ENCODE measurements at places on chromosomes 1 and 21. TPM values are rescaled to one million over a fixed set of nuclear protein-coding genes. Genes with fewer than 3 reads are reported as not detected.

The PROK1 gene
- total RNA-seq = 0.20 TPM

DNA sequence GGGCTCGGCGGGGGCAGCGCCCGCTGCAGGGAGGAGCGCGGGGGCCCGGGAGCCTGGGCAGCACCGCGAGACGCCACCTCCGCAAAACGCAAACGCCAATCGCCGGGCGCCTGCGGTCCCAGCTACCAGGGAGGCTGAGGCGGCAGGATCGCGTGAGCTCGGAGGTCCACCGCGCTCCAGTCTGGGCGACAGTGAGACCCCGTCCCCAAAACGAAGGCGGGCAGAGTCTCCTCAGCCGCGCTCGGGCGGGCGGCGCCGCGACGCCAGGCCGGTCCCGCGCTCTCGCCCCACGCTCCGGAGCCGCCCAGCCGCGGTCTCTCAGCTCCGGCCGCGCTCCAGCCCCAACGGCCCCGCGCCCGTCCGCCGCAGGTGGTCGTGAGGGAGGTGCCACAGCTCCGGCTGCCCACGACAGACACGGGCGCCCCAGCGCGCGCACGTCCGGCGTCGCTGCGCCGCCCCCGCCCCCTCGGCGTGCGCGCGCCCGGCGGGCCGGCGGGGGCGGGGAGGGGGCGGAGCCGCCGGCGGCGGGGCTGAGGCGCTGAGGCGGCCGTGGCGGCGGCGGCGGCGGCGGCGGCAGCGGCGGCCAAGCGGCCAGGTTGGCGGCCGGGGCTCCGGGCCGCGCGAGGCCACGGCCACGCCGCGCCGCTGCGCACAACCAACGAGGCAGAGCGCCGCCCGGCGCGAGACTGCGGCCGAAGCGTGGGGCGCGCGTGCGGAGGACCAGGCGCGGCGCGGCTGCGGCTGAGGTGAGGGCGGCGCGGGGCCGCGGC, at the start of gene ADARB1:
TSS of gene ADARB1 (plus strand) at position 533 of the 770 bp plus-strand sequence. CDS start 97,077 bp downstream, outside the sequence.
- ATAC-seq = peak; percentile 71

- no peak for ATAC-seq
Observed at GRCh38 chr21:42639646-42640152, 13.7 kb upstream of the PDE9A start.

DNA sequence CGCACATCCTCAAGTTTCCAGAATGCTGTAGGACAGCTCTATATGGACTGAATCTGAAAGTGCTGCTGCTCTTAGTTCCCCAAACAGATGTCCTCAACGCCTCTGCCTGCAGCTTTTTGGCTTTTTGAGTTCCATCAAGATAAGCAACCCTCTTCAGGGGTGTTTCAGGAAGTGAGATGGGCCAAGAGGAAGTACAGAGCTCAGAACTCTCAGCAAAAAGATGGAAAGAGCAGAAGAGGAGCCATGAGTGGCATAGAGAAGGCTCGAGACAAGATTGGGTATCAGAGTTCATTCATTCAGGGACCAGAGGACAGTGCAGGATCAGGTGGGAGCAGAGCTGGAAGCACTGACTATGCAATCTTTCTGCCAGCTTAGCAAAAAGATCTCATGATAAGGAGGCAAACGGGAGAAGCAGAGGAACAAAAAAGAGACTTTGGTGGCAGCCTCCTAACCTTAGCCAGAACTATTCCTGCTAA, at the start of the genes ADORA3 and TMIGD3:
TSS of gene ADORA3 (minus strand) at position 49 of the 476 bp plus-strand sequence. CDS start 279 bp downstream, outside the sequence.
TSS of gene TMIGD3 (minus strand) at position 49 of the 476 bp plus-strand sequence. CDS start 279 bp downstream, outside the sequence.
- ATAC-seq = no peak

The C1orf210 gene
- 15.2 TPM for total RNA-seq

DNA sequence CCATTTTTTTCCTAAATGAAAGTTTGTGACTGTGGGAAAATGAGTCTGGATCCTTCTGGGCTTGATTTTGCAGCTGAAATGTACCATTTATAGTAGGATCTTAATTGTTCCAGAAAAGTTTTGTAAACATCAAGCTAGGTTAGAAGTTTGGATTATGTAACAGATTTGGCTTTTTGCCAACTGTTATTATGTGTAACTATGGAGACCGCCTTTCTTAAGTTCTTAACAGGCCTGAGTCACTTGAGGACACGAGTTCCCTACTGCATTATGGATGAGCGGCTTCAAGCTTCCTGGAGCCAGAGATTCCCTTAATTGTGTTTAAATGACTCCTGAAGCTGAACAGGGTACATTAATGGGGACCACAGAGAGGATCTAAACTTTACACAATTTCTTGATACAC, 22.2 kb downstream of the SLC25A33 start:
- peak; percentile 95 for ATAC-seq

GRCh38 chr1:193926956-193927355, 740.5 kb upstream of the B3GALT2 start:
- no peak for ATAC-seq

The FMO2 gene
- total RNA-seq = 113 TPM

The PTGS2 gene
- 0.80 TPM for total RNA-seq

DNA sequence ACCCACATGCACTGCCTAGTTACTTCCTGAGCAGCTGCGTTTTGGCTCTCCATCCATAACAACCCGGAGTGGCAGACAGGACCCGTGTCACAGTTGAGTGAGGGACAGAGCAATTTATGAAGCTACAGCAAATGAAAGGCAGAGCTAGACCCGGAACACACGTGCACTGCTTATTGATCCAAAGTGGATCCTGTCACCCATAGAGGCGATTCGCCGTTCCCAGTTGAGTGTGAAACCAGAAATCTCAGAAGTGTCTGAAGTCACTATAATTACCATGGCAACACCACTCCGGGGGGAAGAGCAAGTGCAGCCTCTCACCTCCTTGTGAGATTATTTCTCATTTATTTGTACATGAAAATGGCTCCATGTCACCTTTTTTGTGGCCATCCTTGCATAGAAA, 365.2 kb downstream of the DSCAM start:
- ATAC-seq = no peak

GRCh38 chr1:12040457-12041051, 21.3 kb downstream of the MIIP start:
- peak; percentile 61 for ATAC-seq

DNA sequence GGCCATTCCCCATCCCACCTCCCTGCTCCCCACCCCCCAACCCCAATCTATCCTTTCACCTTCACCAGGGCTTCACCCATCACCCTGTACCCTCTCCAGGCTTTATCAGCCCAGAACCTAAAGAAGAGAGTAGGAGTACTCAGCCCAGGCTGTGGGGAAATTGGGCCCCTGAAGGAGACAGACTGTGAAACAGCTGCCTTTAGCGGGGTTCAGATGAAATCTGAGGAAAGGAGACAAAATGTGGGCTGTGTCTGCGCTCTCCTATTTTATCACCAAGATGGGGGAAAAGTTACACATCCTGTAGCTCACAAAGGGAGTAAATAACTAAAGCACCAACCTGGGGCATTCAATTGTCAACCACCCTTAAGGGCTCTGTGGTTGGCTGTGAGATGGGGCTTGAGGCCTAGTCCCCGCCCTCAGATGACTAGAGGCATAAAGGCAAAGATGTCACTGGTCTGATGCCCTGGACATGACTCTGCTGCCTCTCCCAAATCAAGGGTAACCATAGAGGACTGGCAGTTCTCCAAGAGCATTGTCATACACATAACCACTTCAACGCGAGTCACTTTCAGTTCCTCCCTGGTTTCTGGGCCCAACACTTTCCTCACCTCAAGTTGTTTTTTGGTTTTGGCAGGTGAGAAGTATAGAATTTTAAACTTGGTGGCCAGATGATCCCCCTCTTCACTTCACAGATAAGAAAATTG, 30.0 kb downstream of the SLC27A3 start:
- ATAC-seq = peak; percentile 89

GRCh38 chr1:207007352-207008033, 25.1 kb downstream of the C1orf116 start:
- ATAC-seq = peak; percentile 58

GRCh38 chr1:231170875-231171274, 9.0 kb downstream of the TRIM67 start:
- ATAC-seq = no peak

GRCh38 chr21:24188506-24188905, 1418.8 kb downstream of the MRPL39 start:
- no peak for ATAC-seq

The OR10Z1 gene
- total RNA-seq = not detected

DNA sequence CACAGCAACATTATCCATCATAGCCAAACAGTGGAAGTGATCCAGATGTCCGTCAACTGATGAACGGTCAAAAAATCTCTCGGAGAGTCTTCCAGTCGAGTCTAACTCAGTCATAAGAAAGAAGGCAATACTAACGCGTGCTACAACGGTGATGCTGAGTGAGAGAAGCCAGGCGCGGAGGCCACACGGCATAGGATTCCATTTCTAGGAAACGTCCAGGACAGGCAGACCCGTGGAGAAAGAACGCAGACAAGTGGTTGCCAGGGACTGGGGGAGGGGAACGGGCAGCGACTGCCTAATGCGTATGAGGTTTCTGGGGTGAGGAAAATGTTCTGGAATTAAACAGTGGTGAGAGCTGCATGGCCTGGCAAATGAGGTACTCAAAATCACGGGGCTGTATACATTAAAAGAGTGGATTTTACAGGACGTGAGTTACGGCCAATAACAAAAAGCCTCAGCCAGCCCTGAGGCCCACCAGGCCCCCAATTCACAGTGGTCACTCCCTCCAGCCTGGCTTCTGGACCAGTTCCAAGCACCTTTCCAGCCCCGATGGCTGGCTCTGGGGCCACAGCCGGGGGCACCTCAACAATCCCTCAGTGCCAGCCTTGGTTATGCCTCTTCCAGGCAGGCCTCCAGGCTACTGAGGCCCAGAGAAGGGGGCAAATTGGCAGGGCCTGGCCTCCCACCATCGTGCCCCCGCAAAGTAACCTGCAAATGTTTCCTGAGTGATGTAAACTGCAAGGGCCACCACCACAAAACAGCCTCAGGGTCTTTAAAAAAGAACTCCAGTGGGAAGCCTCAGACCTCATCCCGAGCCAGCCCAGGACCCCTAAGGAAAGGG, 3.4 kb downstream of the WNT9A start:
- no peak for ATAC-seq

DNA sequence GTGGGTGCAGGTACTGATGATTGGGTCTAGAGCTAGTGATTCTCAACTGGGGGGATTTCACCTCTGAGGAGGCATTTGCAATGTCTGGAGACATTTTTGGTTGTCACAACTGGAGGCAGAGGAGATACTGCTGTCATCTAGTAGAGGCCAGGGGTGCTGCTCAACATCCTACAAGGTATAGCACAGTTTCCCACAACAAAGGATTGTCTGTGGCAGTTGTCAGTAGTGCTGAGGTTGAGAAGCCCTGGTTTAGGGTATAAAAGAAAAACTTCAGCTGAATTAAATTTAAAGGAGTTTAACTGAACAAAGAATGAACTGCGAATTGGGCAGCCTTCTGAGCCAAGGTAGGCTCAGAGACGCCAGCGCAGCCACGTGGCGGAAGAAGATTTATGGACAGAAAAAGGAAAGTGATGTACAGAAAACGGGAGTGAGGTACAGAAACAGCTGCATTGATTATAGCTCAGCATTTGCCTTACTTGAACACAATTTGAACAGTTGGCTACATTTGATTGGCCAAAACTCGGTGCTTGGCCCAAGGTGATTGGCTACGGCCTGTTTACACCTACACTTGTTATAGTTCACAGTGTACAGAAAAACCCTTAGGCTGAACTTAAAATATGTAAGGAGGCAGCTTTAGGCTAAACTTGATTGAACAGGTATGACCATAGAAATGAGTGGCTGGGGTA, 40.4 kb downstream of the MPZL1 start:
- no peak for ATAC-seq

DNA sequence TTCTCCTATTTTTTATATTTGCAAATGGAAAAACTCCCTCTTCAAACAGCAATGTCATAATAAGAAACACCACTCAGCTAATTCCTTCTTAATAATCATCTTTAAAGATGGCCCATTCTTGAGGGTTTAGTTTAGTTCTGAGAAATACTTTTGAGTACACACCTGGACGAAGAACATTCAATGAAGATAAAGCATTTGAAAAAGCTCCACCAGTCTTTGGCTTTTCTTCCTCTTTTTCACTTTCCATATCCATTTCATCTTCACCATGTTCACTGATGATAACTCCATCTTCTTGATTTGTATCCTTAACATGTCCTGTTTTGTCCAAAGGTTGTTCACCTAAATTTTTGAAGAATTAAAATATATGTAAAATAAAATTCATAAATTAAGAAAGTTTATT, 7.4 kb downstream of the PAXBP1 start:
- no peak for ATAC-seq

DNA sequence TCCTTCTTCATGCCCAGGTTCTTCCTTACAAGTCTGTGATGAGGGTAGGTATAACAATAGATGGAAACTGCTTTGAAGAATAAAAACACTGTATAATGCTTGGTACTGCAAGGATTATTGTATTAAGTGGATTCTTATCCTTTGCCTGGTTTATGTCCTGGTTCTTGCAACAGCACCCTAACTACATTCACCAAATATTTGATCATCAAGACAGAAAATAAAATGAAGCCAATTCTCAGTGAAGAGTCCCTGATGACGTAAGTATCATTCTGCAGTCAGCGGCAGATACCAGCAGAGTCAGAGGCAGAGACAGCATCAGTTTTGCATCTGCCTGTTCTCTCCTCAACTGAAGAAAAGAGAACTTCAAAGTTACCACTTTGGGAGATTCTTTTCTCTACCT, 19.7 kb downstream of the ARHGEF11 start:
- no peak for ATAC-seq

DNA sequence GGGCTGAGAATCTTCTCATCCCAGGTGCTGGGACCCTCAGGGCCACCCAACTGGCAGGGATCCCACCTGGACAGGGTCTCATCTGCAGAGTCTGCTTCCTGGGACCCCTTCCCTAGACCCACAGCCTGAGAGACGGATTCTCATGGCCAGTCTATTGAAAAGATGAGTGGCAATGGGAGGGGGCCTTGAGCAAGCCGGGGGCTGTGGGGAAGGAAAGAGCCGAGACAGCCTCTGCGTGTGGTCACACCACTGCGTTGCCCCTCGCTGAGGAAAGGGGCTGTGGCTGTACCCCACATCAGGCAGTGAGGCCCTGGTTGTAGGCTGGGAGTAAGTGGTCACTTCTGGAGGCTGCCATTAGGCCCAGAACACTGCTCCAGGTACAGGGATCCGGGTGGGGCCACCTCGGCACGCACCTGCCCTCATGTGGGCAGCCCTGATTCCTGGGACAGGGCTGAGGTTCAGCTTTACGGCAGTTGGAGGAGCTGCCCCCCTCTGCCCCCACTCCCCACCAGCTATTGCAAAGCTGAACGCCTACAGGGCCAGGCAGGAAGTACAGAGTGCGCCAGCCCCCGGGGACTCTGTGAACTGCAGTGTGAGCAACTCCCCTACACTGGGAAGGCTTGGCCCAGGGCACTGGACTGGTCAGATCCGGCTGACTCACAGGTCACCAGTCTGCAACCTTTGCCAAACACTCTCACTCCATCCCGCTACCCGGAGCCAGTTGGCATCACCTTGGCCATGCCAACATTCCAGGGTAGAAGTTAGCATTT, 106.9 kb downstream of the RIPK4 start:
- no peak for ATAC-seq

Data from esophagus mucosa (tissue), 1 donor.